ENCODE measurements at places on chromosomes 5 and 9. TPM values are rescaled to one million over a fixed set of nuclear protein-coding genes. Genes with fewer than 3 reads are reported as not detected.

GRCh38 chr9:22041775-22042174 lies 32.7 kb upstream of the CDKN2B start:
- H3K36me3 ChIP-seq = no peaks in the 10 kb centered on the region
- H3K27ac ChIP-seq = no peak overlapping the region

GRCh38 chr5:30438785-30439184 lies 754.7 kb upstream of the CDH6 start:
- H3K27me3 ChIP-seq = no peaks in the 10 kb centered on the region
- DNase-seq = no peak
- no peaks in the 10 kb centered on the region for H3K4me1 ChIP-seq
- no peaks in the 10 kb centered on the region for H3K36me3 ChIP-seq
- no peak overlapping the region for H3K27ac ChIP-seq

- DNase-seq = no peak
- H3K27me3 ChIP-seq = no peaks in the 10 kb centered on the region
Measured at GRCh38 chr5:168136340-168136739, 155.1 kb upstream of the WWC1 start.

GRCh38 chr5:306011-306805 lies 15.3 kb upstream of the AHRR start:
- H3K4me1 ChIP-seq = no peaks in the 10 kb centered on the region
- no peaks in the 10 kb centered on the region for H3K27me3 ChIP-seq
- DNase-seq = no peak

DNA sequence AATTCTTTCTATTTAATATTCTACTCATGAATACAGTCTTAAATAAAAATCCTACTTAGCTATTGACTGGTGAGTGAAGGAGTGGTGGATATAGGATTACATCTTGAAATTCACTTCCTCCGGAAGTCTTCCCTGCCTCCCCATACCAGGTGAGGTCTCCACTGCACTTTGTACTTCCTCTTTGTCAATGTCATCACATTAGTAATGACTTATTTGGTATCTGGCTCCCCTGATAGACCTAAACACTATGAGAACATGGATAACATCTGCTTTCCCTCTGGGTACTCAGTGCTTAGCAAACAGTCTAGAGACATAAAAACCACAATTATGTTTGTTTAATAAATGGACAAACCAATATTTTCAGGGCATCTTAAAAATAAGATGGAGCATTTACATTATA lies 532.1 kb downstream of the PDE4D start:
- H3K27me3 ChIP-seq = no peaks in the 10 kb centered on the region
- DNase-seq = no peak
- no peak overlapping the region for H3K4me3 ChIP-seq
- no peaks in the 10 kb centered on the region for H3K36me3 ChIP-seq
- H3K4me1 ChIP-seq = no peaks in the 10 kb centered on the region
- no peak overlapping the region for H3K27ac ChIP-seq

DNA sequence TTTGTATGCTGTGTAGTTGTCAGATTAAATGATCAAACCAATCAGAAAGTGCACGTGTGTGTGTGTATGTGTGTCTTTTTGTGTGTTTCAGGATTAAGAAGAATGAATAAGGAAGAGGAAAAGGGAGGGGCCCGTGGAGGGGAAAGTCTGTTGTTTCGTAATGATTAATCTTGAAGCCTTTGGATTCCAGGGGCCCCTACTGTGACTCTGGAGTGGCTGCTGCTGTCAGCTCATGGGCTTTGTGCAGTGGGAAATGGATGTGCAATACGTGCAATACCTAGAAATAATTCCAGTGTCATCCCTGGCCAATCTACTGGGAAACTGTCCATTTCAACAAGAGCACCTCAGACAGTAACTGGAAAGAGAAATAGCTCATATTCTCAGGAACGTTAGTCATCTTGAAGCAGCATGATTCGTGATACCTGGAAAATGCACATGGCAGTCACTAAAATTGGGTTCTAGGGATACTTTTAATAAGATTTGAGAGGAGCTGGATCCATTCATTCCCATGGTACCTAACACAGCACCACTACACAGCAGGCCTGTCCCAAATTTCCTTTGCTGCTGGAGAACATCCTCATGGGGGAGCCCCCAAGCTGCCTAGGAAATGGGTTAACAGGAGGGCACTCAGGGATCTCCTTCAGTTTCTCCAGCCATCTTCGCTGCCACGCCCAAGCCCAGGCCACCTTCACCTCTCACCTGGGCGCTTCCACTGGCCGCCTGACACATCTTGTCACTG lies 186.3 kb downstream of the NR3C1 start:
- H3K36me3 ChIP-seq = no peaks in the 10 kb centered on the region
- H3K27ac ChIP-seq = no peak overlapping the region
- H3K4me3 ChIP-seq = no peak overlapping the region
- peak; percentile 42 for DNase-seq

DNA sequence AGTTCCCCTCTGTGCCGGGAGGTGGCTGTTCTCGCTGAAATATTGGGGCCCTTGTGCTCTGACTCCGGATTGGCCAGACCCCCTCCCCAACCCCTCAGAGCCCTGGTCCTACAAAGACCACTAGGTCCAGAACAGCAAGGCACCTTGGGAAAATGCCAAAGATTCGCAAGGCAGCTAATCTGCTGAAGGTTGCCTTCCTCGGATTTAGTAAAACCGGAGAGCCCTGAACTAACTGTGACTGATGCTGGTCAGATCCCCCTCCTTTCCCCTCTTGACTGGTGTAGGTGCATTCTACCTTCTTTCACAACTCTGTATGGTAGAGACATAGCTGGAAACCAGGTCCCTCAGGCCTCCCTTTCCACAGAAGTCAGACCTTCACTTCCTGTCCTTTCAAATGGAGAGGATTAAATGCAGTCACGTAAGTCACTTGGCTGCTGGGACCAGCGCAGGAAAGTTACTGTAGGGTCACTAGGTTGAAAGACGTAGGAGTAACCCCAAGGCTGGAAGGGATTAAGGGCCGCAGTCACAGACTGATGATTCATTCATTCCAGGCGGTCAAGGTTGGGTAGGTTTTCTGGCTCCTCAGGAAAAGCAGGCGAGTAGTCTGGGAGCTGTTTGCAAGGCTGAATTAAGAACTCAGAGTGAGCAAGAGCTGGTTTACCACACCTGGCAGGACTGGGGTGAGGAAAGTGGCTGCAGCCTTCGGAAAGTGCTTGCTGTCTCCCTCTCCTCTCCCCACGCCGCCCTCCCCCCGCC lies 5.3 kb downstream of the BARX1 start:
- H3K4me3 ChIP-seq = no peak overlapping the region
- no peaks in the 10 kb centered on the region for H3K36me3 ChIP-seq
- peaks cover 90% of the 10 kb centered on the region for H3K27me3 ChIP-seq
- no peak for DNase-seq
- H3K27ac ChIP-seq = no peak overlapping the region

- H3K4me3 ChIP-seq = no peak overlapping the region
- no peak overlapping the region for H3K27ac ChIP-seq
- no peaks in the 10 kb centered on the region for H3K36me3 ChIP-seq
- no peak for DNase-seq
- no peaks in the 10 kb centered on the region for H3K4me1 ChIP-seq
Measured at GRCh38 chr9:132993511-132993939, 15.0 kb downstream of the GFI1B start.

- no peaks in the 10 kb centered on the region for H3K36me3 ChIP-seq
- no peak overlapping the region for H3K27ac ChIP-seq
- H3K4me1 ChIP-seq = no peaks in the 10 kb centered on the region
- no peak for DNase-seq
- H3K4me3 ChIP-seq = no peak overlapping the region
Measured at GRCh38 chr5:133827011-133827410, 141.4 kb downstream of the C5orf15 start.

DNA sequence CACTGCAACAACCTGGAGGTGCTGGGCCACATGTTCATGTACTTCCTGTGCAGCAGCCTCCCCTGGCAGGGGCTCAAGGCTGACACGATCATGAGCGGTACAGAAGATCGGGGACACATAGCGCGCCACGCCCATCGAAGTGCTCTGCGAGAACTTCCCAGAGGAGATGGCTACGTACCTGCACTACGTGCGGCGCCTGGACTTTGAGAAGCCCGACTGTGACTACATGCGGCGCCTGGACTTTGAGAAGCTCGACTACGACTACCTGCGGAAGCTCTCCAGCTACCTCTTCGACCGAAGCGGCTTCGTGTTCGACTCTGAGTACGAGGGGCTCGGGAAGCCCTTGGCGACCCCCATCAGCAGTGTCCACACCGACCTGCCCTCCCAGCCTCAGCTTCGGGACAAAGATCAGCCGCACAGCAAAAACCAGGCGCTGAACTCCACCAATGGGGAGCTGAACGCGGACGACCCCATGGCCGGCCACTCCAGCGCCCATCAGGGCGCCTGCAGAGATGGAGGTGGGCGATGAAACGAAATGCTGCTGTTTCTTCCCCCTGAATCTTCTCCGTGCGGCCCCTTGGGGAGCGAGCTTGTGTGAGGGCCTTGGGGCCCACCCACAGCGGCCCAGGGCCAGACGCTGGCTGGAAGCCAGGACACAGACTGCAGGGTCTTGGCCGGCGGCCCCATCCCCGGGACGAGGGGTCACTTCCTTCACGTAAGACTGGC lies 56.5 kb downstream of the JAK2 start:
- H3K27ac ChIP-seq = no peak overlapping the region
- no peaks in the 10 kb centered on the region for H3K27me3 ChIP-seq
- peaks cover 2% of the 10 kb centered on the region for H3K36me3 ChIP-seq

GRCh38 chr5:132136906-132137305 lies 63.3 kb downstream of the CSF2 start:
- H3K36me3 ChIP-seq = no peaks in the 10 kb centered on the region
- H3K4me3 ChIP-seq = no peak overlapping the region
- H3K4me1 ChIP-seq = no peaks in the 10 kb centered on the region

DNA sequence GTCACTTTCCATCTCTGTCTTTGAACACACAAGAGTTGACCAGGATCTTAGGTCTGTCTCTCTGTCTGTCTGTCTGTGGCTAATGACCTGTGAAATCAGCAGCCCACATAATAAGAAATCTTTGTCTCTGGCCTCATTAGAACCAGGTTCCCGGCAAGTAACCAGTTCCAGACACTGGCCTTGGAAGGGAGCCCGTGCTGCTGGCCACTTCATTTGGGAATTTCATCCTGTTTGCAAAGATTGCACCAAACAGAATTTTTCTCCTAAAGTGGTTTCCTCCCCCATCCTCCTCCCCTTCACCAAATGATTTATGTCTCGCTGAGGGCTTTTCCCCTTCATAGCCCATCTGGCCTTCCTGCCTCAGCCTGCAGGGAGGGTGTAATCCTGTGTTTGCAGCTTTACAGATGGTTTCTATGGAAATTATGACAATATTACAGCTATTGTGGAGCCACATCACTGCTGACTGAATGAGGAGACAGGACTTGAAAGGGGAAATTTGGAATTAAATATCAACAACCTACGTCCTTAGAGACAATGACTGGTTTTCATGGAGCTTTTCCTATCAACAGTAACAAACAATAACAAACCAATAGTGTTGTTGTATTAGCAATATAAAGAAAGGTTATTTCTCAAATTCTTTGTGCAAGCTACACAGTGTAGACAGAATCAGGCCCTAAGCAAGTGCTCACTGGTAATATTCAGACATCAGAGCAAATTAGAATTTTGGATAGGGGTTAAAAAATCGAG lies 25.7 kb downstream of the DPYSL3 start:
- H3K4me1 ChIP-seq = peaks cover 17% of the 10 kb centered on the region
- no peaks in the 10 kb centered on the region for H3K27me3 ChIP-seq
- DNase-seq = peak; percentile 99
- peak overlapping the region; percentile 91 for H3K27ac ChIP-seq

The SMIM33 gene
- total RNA-seq = not detected

The FSTL4 gene
- not detected for total RNA-seq

The OBP2B gene
- total RNA-seq = not detected

The ARL10 gene
- total RNA-seq = 9.8 TPM
